ENCODE measurements at places on chromosomes 12 and 14.
A peak's percentile ranks its signal among the peaks of the same experiment; 100 is the strongest.

- DNase-seq, result peak; percentile 23
Observed at GRCh38 chr12:123436017-123436964, at the start of gene RILPL2. TSS of gene RILPL2 (minus strand) at chr12:123436684. CDS start at chr12:123436420, 264 bp downstream.

- DNase-seq, result no peak
Observed at GRCh38 chr14:30332374-30332773, 226.6 kb upstream of the G2E3 start.

GRCh38 chr12:12837813-12838153 lies 24.6 kb downstream of the DDX47 start:
- DNase-seq, result no peak

- DNase-seq, result no peak
Observed at GRCh38 chr12:31020385-31021166, 53.1 kb upstream of the DDX11 start.

GRCh38 chr14:28830115-28830534 lies 63.5 kb downstream of the FOXG1 start:
- DNase-seq, result no peak

DNA sequence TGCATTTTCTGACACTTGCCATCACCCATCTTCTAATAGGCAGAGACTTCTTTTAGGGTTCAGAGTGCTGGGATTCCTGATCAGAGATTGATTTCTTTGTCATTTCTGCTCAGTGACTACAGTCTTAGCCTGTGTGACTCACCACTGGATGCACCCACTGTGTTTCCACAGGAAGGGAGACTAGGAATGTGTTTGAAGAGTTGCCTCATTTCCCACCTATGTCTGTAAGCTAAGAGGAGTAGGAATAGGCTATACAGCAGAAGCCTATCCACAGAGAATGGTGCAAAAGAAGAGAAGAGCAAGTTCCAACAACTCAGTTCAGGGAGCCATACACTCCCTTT lies 60.2 kb upstream of the ACTN1 start:
- no peak for DNase-seq

Measured in NCI-H524 (cell line).